Large intestine (tissue), 12 donors: ENCODE measurements at places on chromosomes 1 and 21. TPM values are rescaled to one million over a fixed set of nuclear protein-coding genes. Genes with fewer than 3 reads are reported as not detected.

- DNase-seq = no peak
Observed at GRCh38 chr1:109927356-109927755, 16.7 kb downstream of the CSF1 start.

DNA sequence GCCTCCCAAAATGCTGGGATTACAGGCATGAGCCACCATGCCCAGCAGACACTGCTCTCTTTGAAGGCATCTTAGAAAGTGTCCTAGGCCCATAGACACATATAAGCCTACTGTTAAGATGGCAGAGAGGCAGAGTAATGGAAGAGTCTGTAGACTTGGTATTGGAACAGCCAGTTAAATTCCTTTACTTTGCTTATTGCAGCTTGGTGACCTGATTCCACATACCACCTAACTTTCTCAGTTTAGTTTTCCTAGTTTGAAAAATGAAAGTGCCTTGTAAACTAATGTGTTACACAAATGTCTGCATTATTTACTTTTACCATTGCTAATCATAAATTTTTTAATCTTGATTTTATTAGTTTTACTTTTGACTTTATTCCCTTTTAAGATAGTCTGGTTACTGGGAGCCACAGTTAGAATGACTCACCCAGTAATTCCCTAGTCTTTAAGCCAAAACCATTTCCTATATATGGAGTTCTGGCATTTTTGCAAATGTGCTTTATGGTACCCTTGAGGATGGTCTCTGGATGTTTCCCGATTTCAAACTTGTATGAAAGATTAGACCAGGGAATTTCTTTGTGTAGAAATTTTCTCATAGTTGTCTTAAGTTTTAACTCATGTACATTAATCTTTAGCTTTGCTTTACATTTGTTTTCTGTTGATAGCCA lies 6.4 kb downstream of the SMAP2 start:
- DNase-seq = no peak

DNA sequence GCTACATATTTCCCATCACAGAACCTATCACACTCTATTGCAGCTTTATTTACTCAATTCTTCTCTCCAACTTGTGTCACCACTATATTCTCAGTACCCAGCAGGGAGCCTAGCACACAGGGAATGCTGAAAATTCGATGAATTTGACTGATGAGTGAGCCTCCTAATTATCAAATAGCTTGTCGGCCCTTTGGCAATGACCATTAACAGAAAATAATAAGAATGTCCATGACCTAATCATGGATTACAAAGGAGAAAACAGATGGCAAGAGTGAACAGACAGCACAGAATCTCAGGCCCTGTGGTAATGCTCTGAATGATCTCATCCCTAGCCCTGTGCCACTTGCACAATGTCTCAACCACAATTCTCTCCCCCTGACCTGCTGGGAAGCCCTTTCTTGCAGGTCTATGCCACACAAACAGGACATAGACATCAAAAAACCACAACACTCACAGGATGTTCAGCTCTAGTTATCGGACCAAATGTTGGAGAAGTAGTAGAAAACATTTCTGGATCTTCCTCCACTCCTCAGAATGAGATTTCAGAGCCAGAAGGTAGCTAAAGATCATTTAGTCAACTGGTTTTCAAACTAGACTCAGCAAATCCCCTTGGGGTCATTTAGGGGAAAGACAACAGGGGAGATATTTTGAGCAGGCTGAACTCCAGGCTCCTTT lies 68.4 kb downstream of the LUZP1 start:
- peak; percentile 13 for DNase-seq

DNA sequence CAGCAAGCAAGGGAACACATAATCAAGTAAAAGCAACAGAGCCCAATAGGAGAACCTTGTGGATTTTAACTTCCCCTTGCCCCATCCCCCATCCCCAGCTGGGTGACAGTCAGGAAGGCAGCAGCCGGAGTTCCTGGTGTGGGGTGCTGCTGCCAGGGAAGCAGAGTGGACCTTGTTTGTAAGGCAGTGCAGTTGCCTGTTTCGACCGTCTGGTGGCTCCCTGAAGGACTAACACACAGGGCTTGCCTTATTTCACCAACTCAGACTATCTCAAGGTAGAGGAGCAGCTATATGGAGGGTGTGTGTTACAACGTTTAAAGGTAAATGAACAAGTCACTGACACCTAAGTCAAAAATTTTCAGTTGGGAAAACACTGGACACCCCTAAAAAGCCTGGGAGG lies 6.6 kb downstream of the KRTAP10-8 start:
- DNase-seq = no peak

GRCh38 chr1:90198616-90199332 lies 203.9 kb downstream of the ZNF326 start:
- peak; percentile 23 for DNase-seq

DNA sequence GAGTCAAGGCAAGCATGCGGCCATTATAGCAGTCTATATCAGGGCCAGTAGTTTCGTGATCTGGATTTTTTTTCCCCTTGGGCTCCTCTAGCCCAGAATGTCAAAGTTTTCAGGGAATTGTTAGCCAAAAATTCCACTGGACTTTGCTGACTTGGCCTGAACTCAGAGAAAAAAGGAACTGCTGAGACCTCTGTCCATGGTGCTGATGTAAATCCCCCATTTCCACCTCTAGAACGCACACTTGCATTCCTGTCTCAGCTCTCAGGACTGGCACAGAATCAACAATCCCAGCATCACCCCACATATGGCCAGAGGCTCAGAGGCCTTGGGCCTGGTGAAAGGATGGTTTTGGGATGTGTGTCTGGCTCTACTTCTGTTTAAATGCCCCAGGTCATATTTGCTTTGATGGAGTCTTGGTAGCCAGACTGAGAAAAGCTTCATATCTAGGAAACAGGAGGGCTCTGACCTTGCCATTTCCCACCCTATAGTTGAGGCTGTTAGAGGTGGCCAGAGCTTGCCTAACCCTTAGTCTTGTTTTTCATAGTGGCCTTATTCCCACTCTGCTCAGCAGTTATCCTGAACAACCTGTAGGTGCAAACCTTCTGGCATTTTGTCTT lies 16.9 kb upstream of the EFCAB14 start:
- DNase-seq = peak; percentile 49

GRCh38 chr1:27858072-27858948 lies 14.0 kb upstream of the THEMIS2 start:
- peak; percentile 63 for DNase-seq

DNA sequence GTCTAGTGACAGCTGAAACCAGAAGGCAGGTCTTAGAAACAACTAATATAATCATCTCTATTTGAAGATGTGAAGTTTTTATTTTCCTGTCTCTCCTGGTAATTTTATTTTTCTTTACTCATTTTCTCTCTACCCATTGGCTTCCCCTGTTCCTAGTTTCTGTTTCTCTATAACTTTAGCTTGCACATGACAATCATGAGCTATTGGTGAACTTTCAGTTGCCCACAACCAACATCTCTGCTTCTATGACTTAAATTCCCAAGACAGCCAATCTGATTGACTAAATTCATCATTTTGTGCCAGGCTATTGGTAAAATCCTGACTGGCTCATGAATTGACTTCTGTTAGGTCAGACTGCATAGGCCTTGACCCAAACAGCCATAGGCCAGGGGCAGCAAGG lies 13.7 kb upstream of the ACADM start:
- no peak for DNase-seq

DNA sequence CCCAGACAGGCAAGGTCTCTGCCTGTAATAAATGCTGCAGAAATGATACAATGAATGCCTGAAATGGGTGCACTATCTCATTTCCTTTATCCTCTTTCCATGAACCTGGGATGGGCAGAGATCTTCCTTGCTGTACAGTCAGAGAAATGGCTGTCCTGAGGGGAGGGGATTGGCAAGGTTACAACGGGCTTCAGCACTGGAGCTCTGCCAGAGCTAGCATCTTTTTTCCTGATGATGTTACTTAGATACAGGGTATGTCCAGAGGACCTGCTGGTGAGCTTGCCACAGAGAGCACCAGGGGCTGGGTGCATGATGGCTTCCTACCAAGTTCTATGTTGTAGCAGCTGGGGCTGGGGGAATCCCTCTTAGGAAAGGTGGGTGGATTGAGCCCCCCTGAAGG lies 115.1 kb downstream of the PLXNA2 start:
- DNase-seq = no peak

GRCh38 chr1:77961392-77961791 lies 17.5 kb downstream of the FUBP1 start:
- DNase-seq = peak; percentile 69

- DNase-seq = no peak
Observed at GRCh38 chr1:54371942-54372275, 34.3 kb downstream of the SSBP3 start.

DNA sequence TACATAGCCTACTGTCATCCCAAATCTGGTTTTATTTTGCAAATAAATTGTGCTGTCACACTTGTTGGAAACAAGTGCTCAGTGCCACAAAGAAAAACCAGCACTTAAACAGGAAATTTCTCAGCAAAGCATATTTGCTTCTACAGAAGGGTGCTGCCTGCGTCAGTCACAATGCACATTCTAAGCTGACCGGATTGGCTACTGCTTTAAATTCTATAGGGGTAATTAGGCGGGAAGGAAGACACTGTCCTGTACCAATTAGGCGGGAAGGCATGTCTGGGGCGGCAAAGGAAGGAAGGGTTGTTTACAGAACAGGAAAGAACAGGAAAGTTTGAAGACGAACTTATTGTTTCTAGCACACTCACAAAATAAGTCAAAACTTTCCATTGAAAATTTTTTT lies 2.8 kb downstream of the IFI16 start:
- DNase-seq = no peak

- DNase-seq = no peak
Observed at GRCh38 chr1:55696181-55696754, 481.1 kb upstream of the USP24 start.

- DNase-seq = peak; percentile 43
Observed at GRCh38 chr1:109214695-109215623, 1.2 kb downstream of the SARS1 start.

DNA sequence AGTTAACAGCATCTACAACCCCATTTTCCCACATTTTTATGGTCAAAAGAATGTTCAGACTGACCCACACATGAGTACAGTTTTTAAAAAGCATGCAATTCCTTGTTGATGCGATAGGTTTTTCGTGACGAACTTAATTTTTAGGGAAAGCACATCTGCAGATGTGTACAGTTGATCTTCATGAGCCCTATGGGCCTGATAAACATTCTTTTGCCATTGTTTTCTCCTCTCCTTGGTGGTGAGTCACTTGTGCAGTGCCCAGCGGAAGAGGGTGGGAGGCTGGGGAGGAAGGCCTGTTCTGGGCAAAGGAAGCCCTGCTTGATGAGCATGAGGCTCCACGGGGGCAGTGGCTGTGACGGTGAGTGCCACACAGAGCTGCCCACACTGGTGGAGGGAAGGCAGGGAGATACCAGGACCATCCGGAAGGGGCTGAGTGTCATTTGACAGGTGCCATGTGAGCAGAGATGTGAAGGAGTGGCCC lies 5.3 kb downstream of the ARF1 start:
- no peak for DNase-seq

DNA sequence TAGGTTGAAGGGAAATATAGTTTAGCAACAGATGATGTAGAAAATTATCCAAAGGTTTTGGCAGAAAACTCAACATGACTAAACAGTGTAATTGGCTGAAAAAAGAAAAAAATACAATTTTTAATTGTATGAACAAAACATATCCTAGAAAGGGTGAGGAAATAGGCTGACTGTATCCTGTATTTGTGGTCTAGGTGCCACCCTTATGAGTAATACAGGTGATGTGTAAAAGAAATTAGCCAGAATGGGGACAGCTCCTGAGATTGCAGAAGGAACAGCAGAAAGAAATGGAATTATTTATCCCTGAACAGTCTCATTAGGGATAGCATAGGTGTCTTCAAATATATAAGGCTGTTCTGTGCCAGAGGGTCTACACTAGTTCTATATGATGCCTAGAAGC lies 24.6 kb downstream of the DNASE2B start:
- DNase-seq = no peak

DNA sequence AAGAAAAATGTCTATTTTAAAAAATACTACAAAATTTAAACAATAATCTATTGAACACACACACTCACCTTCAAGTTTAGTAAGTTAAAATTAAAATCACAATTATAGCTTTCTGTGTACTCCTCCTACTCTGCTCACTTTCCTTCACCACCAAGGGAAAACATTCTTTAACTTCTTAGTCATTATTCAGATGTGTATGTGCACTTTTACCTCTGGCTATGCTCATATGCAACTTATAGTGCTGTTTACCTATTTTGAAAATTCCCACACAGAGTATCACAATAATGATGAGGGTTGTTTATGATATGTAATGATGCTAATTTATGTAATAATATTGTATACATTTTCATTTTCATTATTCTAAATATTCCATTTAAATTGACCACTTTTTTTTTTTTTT lies 661.4 kb downstream of the MRPL39 start:
- DNase-seq = no peak

- DNase-seq = no peak
Observed at GRCh38 chr21:43728154-43728466, 9.2 kb downstream of the PDXK start.

GRCh38 chr21:34148419-34148804 lies 75.0 kb downstream of the MRPS6 start:
- no peak for DNase-seq

GRCh38 chr1:20124456-20125057 lies 5.2 kb upstream of the PLA2G2D start:
- no peak for DNase-seq

- peak; percentile 37 for DNase-seq
Observed at GRCh38 chr1:44318097-44319088, 36.7 kb downstream of the ERI3 start.

AGL gene
- polyA plus RNA-seq = 18.4 TPM

CFAP107 gene
- polyA plus RNA-seq = 0.03 TPM

ANKRD35 gene
- 0.93 TPM for polyA plus RNA-seq

TTC24 gene
- 0.15 TPM for polyA plus RNA-seq

FCN3 gene
- polyA plus RNA-seq = 0.13 TPM

RC3H1 gene
- polyA plus RNA-seq = 12.8 TPM

ZBTB48 gene
- polyA plus RNA-seq = 38.2 TPM

ADAMTS5 gene
- 7.8 TPM for polyA plus RNA-seq

PADI2 gene
- polyA plus RNA-seq = 19.3 TPM
